ENCODE measurements at places on chromosomes 2 and 18.

GRCh38 chr18:44638034-44638540, 42.6 kb upstream of the SETBP1 start:
- no peak for DNase-seq

GRCh38 chr18:63322206-63322605, 2.6 kb upstream of the BCL2 start:
- DNase-seq: no peak

GRCh38 chr18:70659036-70659925, 370.4 kb downstream of the SOCS6 start:
- no peak for DNase-seq

DNA sequence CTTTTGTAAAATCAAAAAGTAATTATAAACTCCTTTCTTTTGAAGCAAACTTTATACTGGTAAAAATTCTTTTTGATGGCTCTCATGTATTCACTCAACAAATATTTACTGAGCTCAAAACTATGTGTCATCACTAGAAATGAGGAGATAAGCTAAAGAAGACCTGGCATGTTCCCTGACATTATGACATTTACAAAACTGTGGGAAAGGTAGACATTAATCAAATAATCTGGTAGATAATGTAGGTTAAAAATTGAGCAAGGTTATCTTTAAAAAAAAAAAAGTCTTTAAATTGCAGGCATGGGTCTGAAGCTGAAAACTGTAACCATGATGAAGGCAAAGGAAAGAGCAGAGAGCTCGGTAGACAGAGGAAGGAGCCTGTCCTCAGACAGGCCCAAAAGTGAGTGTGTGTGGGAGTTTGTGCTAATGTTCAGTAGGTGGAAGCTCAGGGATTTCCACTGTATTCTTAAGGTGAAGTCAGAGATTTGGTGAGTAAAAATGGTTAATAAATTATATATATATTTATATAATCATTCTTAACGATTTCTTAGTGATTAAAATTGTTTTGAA, 612.9 kb downstream of the LRP1B start:
- no peak for DNase-seq

GRCh38 chr18:3985664-3986063, 469.4 kb downstream of the DLGAP1 start:
- no peak for DNase-seq

DNA sequence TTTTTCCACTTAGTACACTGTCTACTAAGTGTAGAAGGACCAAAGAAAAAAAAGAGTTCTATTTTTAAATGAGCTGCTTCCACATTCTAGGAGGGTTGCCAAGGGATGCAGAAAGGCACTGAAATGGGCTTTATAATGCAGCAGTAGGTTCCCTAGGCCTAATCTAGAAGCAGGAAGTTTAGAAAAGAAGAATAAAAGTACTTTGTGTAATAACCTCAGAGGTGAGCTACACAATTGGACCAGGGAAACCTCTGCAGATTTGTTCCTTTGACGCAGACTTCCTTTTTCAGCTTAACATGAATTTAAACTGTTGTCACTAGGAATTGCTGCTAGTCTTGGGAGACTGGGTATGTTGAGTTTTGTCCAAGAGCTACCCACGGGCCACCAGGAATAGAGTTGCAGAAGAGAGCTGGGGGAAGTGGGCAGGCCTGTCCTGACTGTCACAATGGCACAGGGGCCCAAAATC, 34.6 kb upstream of the RAB1A start:
- DNase-seq: no peak

- no peak for DNase-seq
Measured at GRCh38 chr2:63121055-63121834, 70.6 kb downstream of the OTX1 start.

- no peak for DNase-seq
Measured at GRCh38 chr2:170298861-170299429, 121.0 kb downstream of the MYO3B start.

GRCh38 chr2:6730003-6730402, 135.7 kb downstream of the CMPK2 start:
- DNase-seq: no peak
